ENCODE measurements at places on chromosomes 12 and 14. TPM values are rescaled to one million over a fixed set of nuclear protein-coding genes. Genes with fewer than 3 reads are reported as not detected.

DTX1 gene
- 0.42 TPM for total RNA-seq

RERG gene
- total RNA-seq: 0.22 TPM

TEAD4 gene
- total RNA-seq: 46.8 TPM

ETFRF1 gene
- 2.0 TPM for total RNA-seq

CFAP54 gene
- total RNA-seq: 0.91 TPM

PIWIL1 gene
- not detected for total RNA-seq

LMNTD1 gene
- not detected for total RNA-seq

PNP gene
- 167 TPM for total RNA-seq

SLIRP gene
- total RNA-seq: 401 TPM

ACRBP gene
- total RNA-seq: 0.37 TPM

IGF1 gene
- total RNA-seq: 0.30 TPM

CBLN3 gene
- total RNA-seq: 1.4 TPM

FAM90A1 gene
- total RNA-seq: not detected

SERPINA9 gene
- not detected for total RNA-seq

DPY19L2 gene
- 2.6 TPM for total RNA-seq

SMIM41 gene
- not detected for total RNA-seq

ASIC1 gene
- 6.4 TPM for total RNA-seq

TPPP2 gene
- total RNA-seq: not detected

ENDOU gene
- total RNA-seq: not detected

MIPOL1 gene
- 2.6 TPM for total RNA-seq

RHOJ gene
- total RNA-seq: not detected

SLC25A3 gene
- total RNA-seq: 764 TPM

FOXG1 gene
- 0.17 TPM for total RNA-seq

RBP5 gene
- total RNA-seq: not detected

ABCB9 gene
- total RNA-seq: 9.3 TPM

IRAK4 gene
- 4.2 TPM for total RNA-seq

NFKBIA gene
- 122 TPM for total RNA-seq

PCBP2 gene
- 657 TPM for total RNA-seq

CLEC9A gene
- total RNA-seq: not detected

C14orf180 gene
- not detected for total RNA-seq

PLXNC1 gene
- 0.07 TPM for total RNA-seq

LARP4 gene
- total RNA-seq: 42.0 TPM

SP1 gene
- 26.2 TPM for total RNA-seq

DUSP16 gene
- total RNA-seq: 11.0 TPM

Data from A549 treated with RU486 at 1 μM for 4 hours (cell line).